Mesenchymal stem cell (in vitro differentiated cells and primary cell): ENCODE measurements at places on chromosomes 1 and 21.

GRCh38 chr1:209458921-209459320 is 124.6 kb upstream of the CAMK1G start:
- DNase-seq: no peak

DNA sequence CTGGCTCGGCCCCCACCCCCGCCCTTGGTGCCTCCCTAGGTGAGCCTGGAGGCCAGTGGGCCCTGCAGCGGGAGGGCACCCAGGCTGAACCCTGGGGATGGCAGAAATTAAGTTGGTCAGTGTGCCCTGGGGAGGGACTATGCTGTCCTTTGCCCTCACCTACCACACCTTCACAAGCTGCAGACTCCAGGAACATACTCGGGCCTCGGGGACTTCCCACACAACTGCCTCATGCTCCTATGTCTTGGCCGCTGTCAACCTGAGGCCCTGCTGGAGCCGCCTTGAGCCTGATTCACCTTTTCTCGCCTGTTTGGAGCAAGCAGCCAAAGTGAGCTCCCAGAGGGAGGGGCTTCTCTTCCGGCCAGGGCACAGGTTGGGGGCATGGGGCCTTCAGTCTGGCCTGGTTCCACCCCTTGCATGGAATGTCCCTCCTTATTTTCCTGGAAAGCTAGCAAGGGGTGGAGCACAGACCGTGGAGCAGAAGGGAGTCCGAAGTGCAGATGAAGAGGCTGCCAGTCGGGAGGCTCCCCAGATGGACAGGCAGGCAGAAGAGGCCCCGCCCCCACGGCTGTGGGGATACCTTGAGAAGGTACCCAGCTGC is 24.7 kb downstream of the KNCN start:
- DNase-seq: no peak

DNA sequence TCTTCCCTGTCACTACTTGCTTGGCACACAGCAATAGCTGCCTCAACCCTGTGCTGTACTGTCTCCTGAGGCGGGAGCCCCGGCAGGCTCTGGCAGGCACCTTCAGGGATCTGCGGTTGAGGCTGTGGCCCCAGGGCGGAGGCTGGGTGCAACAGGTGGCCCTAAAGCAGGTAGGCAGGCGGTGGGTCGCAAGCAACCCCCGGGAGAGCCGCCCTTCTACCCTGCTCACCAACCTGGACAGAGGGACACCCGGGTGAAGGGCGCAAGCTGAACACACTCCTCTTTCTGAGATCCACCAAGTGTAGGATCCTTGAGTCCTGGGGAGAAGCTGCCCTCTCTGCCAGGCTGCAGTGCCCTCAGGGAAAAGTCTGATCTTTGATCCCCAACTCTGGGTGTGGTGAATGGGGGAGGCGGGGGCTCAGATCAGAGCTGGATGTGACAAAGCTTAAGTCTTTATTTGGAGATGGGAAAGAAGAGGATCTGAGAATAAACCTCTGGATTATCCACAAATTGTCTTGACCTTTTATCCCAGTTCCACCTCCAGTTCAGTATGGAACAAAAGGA is 1.2 kb downstream of the RXFP4 start:
- no peak for DNase-seq

GRCh38 chr1:162497723-162498495 is at the start of gene UHMK1:
UHMK1 (plus strand) TSS chr1:162497818; CDS start chr1:162498001, 183 bp downstream.
- DNase-seq: peak; percentile 94

- no peak for DNase-seq
Measured at GRCh38 chr1:17596186-17596585, 56.7 kb downstream of the ARHGEF10L start.

DNA sequence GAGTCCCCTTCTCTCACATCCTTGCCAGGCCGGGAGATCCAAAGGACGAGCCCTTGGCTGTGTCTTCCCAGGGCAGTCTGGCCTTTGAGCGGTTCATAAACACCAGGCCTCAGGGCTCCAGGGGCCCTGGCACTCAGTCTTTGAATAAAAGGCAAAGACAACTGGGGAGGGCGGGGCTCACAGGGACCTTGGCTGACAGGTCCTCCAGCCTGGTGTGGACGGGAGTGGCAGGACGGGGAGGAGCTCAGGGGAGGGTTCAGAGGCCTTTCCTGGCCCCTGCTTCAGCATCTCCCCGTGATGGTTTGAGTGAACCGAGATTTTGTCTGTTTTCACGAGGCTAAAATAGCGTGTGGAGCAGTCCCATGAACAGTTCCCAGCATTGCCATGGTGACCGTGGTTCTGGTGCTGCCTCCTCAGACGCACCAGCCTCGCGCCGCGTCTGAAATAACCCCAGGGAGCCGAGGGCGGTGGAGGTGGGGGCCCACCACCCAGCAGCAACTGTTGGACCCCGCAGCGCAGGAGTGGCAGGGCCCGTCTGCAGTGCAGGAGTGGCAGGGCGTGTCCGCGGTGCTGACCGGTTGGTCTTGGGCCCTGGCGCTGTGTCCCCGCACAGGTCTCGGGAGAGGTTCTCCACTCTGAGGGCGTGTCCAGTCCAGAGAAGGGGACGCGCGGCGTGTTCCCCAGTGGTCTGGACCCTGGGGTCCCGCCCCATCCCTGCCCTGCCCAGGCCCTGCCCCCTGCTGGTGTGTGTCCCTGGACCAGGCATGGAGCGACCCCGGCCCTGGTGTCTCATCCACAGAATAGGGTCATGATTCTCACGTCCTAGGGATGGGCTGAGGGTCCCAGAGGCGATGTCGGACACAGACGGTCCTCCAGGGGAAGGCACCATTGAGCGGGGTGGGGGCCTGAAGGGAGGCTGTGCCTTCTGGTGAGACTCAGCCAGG is 7.1 kb upstream of the PRKCZ start:
- DNase-seq: no peak

DNA sequence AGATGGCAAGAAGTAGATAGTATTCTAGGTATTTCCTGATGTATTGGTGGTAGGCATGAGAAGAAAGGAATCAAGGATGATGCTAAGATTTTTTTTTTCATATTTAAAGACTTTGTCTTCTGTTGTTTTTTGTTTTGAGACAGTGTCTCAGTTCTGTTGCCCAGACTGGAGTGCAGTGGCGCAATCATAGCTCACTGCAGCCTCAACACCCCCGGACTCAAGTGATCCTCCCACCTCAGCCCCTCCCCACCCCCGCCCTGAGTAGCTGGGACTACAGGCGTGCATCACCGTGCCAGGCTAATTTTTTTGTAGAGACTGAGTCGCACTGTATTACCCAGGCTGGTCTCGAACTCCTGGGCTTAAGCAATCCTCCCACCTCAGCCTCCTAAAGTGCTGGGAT is 2.8 kb upstream of the CAPZB start:
- DNase-seq: no peak

DNA sequence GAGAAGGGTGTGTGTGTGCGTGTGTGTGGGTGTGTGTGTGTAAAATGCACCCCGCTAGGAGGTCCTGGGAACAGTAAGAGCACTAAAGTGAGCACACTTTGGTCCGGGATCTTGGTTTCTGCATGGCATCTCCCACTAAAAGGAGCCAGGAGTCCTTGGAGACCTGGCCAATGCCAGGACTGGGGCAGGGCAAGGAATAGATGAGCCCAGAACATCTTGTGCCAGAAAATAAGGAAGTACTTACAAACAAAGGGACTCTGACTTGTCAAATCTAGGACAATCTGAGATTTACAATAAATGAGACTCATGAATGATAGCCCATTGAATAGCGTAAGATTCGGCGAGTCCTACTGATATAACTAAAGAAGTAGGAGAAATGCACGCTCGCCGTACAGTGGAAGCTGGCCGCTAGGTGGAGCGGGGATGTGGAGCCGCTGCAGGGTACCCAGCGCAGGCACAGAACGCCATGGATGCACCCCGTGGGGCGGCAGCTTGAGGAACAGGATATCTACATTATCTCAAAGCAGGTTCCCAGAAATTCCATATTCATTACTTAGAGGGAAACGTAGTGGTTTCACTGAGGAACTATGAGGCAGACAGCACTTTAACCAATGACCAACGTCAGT is 7.1 kb downstream of the SLC37A1 start:
- no peak for DNase-seq

- DNase-seq: peak; percentile 42
Measured at GRCh38 chr1:184424157-184424556, 37.3 kb downstream of the C1orf21 start.

DNA sequence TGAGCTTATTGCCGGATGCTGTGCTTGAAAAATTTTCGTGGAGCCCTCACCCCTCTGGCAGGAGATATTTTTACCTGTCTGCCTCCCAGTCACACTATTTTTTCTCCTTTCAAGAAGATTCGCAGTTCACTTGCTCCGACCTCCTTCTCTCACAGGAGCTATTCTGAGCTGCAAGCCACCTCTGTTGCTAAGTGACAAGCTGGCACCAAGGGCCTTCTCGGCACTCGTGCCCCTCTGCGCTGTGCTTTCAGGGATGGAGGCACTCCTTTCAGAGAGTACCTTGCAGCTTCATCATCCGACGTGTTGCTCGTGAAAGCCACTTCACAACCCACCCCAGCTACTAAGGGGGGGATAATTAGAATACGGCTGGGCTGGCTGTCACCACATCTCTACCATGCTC is 11.6 kb downstream of the SLC6A17 start:
- no peak for DNase-seq

DNA sequence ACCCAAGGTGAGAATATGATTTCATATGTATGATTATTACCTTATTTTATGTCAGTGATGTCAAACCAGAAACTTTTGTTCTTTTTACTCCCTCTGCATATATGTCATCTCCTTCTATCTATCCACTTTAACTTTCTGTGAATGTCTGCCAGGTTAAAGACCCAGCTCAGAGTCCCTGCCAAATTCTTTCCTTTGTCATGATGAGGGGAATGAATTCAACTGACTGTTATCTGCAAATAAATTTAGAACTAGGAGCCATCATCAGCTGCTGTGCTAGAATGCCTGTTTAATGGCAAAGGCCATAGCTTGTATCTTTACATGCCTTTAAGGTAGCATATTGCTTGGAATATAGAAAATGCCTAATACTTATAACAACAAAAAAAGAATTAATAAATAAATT is 815.6 kb upstream of the NEGR1 start:
- DNase-seq: no peak

DNA sequence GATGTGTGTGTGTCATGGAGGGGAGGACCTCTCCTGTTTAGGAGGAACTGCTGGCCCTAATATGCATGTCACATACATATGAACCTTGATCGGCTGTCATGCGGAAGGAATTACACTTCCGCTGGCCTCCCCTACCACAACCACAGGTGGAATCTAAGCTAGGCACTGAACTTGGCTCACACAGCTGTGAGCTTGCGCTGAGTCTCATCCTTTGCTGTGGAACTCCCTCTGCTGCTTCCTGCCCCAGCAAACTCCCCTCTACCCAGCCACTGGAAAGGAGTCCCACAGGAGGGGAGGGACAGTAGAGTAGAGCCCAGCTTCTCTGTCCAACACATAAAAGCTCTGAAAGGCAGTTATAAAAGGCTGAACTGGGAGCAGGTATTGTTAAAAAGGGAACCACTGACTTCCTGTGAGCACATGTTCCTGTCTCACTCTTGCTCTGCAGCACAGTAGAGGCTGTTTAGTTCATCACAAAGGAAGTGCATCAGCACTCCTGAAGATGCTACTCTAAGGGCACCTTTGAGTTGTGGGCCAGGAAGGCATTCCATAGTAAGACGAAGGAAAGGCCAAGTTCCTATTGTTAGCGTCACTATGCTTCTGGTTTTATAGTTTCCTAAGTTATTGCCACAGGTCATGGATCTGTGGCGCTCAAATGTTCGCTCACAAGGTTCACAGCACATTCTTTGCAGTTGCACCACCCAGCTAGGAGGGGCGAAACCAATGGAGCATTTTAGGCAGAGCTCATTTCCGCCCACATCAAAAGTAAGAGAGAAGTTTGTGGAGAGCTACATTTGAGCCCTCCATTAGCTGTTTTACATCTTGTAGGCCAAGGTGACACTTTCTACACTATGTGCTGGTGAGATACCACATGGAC is 17.7 kb upstream of the PTPRC start:
- DNase-seq: no peak

DNA sequence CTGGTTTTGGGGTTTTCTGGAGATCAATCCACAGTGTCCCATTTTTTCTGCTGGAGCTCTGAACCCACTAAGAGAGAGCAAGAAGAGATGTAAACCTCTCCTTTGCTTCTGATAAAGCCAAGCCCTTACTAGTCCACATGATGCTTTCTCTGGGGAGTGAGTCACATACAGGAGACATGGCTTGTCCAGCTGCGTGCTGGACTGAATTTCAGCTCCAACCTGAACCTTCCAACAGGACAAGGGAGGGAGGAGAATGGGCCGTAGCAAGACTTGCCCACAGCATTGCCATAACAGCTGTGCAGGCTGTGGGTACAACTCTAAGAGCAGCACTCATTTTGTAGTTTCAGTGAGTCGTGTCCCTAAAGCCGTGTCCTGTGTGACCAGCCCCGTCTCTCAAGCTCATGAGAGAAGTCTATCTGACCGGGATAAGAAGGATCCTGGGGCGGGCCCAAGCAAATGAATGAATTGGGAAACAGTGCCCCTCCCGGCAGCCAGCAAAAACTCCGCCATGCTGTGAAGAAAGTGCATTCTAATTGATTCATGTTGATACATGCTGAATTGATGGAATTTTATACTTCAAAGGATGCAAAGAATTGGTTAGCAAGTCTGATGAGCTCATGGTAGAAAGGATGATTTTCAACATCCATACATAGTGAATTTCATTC is 195.2 kb downstream of the GABPA start:
- peak; percentile 71 for DNase-seq
